Suppressor macrophage (primary cell): ENCODE measurements at places on chromosomes 13 and 19.

DNA sequence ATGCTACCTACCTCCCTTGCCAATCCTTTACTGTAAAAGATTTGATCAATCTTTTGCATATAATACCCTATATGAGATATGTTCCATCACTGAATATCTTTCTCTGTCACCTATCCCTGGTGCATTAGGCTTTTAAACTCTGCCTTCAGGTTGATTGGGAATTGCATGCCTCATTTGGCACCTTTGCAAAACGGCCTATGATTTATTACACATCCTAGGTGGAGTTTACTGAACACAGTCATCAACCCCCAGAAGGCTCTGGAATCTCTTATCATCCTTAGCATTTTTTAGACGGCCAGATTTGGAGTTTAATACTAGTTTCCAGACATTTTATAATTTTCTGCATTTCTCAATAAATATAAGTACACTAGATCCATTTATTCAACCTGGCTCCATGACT lies 448.4 kb upstream of the SLC10A2 start:
- DNase-seq, result no peak

DNA sequence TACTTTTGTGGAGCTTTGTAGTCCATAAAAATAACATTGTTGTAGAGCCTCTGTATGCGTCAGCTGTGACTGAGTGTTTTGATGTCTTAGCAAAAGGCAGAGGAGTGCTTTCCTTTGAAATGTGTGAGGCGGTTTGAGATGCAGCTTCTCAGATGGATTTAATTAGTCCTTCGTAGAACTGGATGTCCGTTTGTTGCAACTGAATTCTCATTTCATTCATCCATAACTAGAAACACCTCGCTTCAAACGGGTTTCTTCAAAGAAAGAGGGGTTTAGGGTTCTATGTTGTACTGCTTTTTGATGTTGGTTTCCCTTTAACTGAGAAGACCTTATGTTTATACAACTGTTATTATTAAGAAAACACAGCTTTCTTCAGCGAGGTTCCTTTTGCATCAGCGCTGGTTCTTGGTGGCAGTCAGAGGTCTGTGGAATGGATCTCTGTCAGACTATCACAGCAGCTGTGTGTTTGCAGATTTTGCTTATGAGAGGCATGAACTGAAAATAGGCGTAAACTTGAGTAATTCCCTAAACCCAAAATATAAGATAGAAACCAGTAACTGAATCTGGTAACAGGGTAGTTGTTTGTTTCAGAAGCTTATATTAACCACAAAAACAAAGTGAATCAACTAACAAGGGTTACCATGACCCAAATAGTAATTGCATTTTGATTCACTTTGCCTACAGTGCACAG lies 194.4 kb downstream of the GGACT start:
- no peak for DNase-seq

DNA sequence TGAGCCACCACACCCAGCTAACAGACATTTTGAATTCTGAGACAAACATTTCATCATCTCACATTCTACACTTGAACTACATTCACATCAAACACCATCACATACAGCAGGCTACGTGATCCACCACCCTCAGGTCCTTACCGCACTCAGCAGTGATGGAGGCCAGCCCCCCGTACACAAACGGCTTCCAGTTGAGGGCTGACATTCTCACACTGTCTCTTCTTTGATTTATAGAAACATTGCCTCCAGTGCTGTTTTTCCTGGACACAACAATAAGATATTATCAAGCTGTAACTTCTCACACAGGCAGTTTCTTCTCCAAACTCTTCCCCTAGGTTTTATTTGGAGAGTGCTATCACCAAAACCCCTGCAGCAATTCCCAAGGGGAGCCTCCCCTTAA lies 7.0 kb downstream of the SLC25A30 start:
- DNase-seq, result no peak

DNA sequence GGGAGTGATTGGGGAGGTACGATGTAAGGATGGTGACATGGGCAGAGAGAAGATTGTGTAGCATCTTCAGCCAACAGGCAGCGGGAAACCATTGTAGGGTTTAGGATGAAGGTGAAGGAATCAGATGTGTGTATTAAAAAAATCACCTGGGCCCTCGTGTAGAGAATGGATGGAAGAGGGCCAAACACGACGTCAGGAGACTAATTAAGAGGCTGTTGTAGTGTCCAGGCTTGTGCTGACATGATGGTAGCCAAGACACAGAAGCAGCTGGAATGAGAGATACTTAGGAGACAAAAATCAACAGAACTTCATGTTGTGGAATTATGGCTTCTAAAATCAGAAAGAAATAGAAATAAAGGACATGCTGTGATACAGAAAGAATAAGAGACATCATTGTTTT lies 41.2 kb upstream of the ARGLU1 start:
- no peak for DNase-seq
